ENCODE measurements at places on chromosomes 6 and 20.

DNA sequence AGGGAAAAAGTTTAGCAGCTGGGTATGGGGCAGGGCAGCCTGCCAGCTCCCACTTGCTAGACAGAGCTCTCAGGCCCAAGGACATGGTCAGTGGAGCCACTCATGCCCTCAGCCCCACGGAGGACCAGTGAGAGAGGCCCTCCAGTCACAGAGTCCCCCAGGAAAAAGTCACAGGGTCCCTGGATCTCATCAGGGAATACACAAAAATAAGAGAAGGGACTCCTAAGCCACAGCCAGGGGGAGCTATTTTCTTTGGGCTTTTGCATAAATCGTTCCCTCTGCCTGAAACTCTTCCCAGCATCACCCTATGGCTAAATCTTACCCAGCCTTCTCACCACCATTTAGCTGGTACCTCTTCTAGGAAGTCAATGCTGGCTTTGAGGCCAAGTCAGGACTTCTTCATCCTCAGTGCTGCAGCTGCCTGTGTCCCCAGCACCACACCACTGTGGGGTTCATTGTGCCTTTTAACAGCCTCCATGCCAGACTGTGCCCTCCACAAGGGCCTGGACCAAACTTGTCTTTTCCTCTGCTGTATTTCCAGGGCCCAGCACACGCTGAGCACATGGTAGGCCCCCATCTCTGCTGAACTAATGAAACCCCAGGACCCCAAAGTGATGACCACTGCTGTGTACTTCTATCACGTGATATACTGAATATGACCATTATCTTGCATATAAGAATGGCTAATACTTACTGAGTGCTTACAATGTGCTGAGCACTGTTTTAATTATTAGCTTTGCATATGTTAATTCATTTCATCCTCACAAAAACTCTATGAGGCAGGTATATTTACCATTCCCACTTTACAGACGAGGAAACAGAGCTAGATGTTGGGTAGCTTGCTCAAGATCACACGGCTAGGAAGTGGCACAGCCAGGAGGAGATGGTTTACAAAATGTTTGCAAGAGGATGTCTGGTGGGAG, 2.0 kb downstream of the ZNF335 start:
- no peak for DNase-seq

GRCh38 chr6:1094306-1094705, 217.6 kb upstream of the FOXQ1 start:
- no peak for DNase-seq

- DNase-seq, result no peak
Observed at GRCh38 chr6:37273690-37274089, 15.7 kb upstream of the TMEM217 start.

- no peak for DNase-seq
Observed at GRCh38 chr20:63547725-63548480, at the start of gene SRMS. SRMS (minus strand) TSS chr20:63547749; CDS start chr20:63547463, 286 bp downstream.

DNA sequence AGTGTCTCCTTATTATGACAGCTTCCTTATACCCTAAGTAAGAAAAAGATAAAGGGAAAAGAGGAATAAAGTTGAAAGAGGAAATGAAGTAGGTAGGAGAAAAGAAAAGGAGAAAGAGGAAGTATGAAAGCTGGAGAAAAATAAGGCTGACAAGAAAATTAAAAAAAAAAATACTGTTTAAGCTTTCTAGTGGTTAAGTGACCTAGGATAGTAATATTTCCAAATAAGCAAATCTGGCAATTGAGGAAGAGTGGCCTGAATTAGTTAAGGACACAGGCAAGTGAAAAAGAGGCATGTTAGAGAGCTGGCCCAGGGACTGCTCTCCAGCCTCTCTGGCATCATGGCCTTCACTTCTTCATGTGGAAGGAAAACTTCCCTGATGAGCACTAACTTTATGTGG, 76.5 kb upstream of the ADGRF1 start:
- no peak for DNase-seq

- no peak for DNase-seq
Observed at GRCh38 chr20:51043811-51044210, 20.9 kb upstream of the KCNG1 start.

GRCh38 chr20:20803011-20803410, 90.6 kb upstream of the RALGAPA2 start:
- no peak for DNase-seq

DNA sequence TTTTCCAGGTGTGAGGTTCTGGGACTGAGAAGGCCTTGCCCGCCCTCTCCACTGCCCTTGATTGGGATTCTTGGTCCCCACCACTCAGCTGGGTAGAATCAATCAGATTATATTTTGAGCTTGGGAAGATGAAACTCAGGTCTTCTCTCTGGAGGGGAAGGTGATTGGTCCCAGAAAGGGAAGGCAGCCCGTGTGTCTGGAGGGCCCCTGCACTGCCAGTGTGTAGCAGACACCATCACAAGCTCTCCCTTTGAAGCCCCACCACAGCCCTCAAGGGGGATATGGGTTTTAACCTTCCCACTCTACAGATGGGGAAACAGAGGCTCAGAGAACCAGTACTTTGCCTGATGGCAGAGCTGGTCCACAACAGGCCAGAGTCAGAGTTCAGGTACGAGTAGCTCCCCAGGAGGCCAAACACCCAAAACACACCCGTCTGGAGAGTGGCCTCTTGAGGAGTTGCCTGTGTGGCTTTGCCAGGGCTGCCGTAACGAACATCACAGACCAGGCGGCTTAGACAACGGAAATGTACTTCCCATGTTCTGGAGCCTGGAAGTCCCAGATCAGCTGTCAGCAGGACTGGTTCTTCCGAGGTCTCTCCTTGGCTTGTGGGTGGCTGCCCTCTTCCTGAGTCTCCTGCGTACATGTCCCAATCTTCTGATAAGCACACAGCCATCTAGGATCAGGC, 205.6 kb downstream of the SYNDIG1 start:
- no peak for DNase-seq

GRCh38 chr6:110645685-110646418, 169.4 kb downstream of the CDK19 start:
- no peak for DNase-seq

- no peak for DNase-seq
Observed at GRCh38 chr6:51585264-51585663, 502.1 kb downstream of the PKHD1 start.

GRCh38 chr6:74167511-74167910, 471.5 kb downstream of the CD109 start:
- no peak for DNase-seq

DNA sequence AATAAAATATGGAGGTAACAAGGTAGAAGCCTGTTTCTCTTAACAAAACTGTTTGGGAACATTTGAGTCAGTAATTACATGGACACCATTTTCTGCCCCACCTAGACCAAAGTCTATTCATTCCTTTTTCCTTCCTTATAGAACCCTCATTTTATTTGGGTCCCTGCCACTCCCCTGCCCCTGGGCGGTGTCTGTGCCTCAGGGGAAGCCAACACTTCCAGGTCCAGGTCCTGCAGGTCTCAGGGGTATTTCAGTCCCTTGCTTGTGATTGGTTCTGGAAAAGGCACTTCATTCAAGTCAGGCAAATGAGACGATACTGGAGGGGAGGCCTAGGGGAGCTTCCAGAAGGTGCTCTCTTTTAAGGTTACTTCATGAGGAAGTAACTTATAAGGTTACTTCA, 42.3 kb downstream of the SLC35D3 start:
- DNase-seq, result no peak

DNA sequence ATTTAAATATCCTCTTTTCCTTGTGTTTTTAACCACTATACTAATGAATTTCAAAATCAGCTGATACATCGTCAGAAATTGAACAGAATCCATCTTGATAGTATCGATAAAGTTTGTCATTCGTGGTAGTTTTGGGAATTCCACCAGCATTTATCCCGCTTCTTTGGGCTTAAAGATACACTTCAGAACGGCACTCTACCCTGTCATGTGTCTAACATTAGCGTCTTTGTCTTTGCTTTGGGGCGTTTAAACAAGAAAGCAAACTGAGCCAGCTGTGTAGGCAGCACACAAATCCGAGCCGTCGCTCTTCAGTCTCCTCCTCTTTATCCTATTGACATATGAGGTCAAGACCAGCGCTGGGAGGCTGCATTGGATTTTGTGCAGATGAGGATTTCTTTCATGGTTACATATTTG, 27.5 kb upstream of the NHSL1 start:
- DNase-seq, result no peak

DNA sequence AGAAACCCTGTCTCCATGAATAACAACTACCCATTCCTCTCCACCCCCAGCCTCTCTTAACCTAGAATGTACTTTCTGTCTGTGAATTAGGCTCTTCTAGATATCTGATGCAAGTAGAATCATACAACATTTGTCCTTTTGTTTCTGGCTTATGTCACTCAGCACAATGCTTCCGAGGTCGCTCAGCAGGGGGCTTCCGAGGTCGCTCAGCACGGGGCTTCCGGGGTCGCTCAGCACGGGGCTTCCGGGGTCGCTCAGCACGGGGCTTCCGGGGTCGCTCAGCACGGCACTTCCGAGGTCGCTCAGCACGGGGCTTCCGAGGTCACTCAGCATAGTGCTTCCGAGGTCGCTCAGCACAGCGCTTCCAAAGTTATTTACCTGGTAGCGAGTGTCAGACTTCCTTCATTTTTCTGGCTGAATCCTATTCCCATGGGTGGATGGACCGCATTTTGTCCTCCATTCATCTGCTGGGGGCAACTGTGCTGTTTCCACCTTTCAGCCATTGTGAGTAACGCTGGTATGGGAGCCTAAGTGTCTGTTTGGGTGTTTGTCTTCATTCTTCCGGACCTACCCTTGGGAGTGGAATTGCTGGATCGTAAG, 31.0 kb upstream of the BHLHE23 start:
- no peak for DNase-seq

- no peak for DNase-seq
Observed at GRCh38 chr6:24935366-24936152, at the start of gene RIPOR2. RIPOR2 (minus strand) TSS chr6:24935960; CDS start chr6:24935898, 62 bp downstream.

GRCh38 chr6:10794239-10794638, 44.1 kb downstream of the MAK start:
- no peak for DNase-seq

DNA sequence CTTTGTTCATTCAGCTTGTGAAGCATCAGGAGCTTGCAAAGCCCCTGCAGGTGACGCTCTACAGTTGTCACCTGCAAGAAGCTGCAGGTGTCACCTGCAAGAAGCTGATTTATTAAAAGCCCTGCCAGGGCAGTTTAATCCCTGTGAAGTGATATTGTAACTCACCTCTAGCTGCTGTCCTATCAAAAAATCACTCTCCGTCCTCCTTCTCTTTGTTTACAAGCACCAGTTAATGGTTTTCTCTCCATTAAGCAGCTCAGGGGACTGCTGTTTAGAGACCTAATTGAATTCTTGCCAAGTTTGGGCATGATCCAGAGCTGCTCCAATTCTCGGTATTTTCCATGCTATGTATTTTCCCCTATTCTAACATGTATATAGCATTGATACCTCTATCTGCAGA, 345.9 kb downstream of the ARHGAP18 start:
- no peak for DNase-seq

- DNase-seq, result no peak
Observed at GRCh38 chr6:11212664-11213063, 19.8 kb downstream of the NEDD9 start.

DNA sequence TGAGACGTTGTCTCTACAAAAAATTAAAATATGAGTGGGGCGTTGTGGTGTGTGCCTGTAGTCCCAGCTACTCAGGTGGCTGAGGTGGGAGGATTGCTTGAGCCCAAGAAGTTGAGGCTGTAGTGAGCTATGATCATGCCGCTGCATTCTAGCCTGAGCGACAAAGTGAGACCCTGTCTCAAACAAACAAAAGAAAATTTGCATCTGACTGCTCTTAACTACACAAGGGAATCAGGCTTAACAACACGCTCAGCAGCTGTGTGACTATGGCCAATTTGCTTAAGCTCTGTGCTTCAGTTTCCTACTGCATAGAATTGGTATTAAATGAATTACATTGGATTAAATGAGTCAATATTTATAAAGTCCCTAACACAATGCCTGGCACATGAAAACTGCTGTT, 24.3 kb upstream of the MRPS10 start:
- DNase-seq, result no peak

GRCh38 chr6:15464211-15464725, 198.6 kb downstream of the DTNBP1 start:
- DNase-seq, result peak; percentile 82

- no peak for DNase-seq
Observed at GRCh38 chr6:149235130-149235561, 82.4 kb upstream of the TAB2 start.

DNA sequence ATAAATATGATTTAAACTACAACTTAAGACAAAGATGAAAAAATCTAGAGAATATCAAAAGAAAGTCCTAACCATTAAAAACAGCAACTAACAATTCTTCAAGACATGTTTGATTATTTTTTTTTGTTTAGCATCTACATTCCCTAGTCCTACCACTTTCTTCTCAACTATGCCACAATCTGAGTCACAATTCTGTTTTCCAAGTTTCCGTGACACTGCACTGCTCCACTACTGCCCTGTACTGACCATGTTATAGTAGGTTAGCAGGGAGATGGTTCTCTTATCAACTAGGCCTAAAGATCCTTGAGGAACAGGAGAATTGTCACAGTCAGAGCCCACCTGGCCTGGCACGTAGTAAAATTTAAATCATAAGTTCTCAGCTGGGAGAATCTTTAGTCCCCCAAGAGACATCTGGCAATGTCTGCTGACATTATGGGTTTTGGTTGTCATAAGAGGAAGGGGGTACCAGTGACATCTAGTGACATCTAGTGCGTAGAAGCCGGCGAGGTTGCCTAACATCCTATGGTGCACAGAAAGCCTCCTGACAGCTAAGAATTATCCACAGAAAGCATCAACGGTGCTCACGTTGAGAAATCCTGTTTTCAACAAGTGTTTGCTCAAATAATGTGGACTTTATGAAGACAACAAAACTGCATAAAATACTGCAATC, 100.5 kb downstream of the PDE10A start:
- no peak for DNase-seq

- DNase-seq, result no peak
Observed at GRCh38 chr6:151443911-151444621, 7.9 kb downstream of the RMND1 start.

DNA sequence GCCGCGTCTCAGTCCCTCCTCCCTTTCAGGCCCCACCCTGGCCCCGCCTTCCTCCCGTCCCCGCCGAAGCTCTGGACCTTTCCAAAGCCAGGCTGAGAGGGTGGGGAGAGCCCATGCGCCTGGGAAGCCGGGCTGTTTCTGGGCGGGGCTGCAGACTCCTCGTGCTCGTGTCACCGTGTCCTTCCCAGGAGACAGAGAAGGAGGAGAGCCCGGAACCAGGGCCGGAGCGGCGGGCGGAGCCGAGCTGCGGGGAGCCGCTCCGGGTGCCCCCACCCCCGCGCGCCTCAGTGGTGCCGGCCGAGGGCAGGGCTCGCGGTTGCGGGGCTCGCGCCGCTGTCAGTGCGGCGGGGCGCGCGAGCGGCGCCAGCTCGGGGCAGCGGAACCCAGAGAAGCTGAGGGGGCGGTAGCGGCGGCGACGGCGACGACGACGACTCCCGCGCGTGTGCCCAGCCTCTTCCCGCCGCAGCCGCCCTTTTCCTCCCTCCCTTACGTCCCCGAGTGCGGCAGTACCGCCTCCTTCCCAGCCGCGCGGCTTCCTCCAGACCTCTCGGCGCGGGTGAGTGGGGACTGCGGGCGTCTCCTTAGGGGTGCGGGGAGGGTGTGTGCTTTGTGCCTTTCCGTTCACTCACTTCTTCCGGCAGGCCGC, at the start of gene RALY:
Gene RALY, plus strand, starts transcription at position 336 of the 646 bp plus-strand sequence. CDS start 78,164 bp downstream, outside the sequence.
- DNase-seq, result no peak

All from vagina (tissue), 2 donors.